ENCODE measurements at places on chromosomes 7 and 10. TPM values are rescaled to one million over a fixed set of nuclear protein-coding genes. Genes with fewer than 3 reads are reported as not detected.

DNA sequence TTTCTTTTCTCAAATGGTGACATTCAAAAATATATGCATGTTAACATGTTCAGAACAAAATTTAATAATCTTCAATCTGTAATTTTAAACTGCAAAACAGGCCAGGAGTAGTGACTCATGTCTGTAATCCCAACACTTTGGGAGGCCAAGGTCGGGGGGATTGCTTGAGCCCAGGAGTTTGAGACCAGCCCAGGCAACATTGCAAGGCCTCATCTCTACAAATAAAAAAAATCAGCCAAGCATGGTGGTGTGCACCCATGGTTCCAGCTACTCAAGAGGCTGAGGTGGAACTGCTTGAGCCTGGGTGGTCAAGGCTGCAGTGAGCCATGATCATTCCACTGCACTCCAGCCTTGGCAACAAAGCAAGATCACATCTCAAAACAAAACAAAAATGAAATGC, 394.3 kb downstream of the PARD3 start:
- no peak for DNase-seq

The HABP2 gene
- polyA plus RNA-seq, result not detected

The GSDME gene
- 127 TPM for polyA plus RNA-seq

- DNase-seq, result no peak
These were observed 51.3 kb downstream of the MDFIC start for GRCh38 chr7:114973147-114973546.

The TMEM213 gene
- not detected for polyA plus RNA-seq

GRCh38 chr7:69651101-69651590, 52.9 kb downstream of the AUTS2 start:
- DNase-seq, result no peak

GRCh38 chr10:62842983-62843382, 26.8 kb upstream of the EGR2 start:
- no peak for DNase-seq

DNA sequence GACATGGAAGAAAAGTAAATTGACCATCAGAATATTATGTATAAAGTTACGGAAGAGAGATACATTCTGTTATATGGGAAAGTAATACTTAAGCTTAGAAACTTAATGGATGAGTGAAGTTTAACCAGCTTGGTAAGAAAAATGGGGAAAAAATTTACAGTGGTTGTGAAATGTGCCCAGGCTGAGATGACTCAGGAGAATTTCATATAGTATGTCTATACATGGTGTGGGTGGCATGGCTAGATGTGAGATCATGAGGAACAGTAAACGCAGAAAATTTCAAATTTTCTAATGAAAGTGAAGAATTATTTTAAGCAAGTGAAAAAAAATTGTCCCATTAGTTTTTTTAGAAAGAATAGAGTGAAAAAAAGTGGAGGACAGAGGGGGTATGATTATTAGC, 552.5 kb upstream of the SORCS1 start:
- DNase-seq, result no peak

The TIAL1 gene
- 70.6 TPM for polyA plus RNA-seq

DNA sequence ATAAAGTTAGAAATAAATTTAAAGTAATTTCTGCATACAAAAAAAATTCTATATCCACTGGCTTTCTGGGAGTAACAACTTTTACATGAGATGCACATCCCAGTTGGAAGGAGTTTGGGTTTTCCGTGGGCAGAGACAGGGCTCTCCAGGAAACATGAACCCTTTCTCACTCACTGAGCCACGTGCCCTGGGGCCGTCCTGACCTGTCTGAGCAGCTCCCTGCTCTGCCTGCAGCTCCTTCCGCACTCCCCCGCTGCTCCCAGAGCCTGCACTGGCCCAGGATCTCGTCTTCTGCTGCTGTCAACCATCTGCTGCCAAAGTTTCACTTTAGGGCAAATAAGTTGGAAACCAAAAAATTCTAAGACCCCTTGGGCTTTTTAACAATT, 169.1 kb downstream of the DIP2C start:
- no peak for DNase-seq

DNA sequence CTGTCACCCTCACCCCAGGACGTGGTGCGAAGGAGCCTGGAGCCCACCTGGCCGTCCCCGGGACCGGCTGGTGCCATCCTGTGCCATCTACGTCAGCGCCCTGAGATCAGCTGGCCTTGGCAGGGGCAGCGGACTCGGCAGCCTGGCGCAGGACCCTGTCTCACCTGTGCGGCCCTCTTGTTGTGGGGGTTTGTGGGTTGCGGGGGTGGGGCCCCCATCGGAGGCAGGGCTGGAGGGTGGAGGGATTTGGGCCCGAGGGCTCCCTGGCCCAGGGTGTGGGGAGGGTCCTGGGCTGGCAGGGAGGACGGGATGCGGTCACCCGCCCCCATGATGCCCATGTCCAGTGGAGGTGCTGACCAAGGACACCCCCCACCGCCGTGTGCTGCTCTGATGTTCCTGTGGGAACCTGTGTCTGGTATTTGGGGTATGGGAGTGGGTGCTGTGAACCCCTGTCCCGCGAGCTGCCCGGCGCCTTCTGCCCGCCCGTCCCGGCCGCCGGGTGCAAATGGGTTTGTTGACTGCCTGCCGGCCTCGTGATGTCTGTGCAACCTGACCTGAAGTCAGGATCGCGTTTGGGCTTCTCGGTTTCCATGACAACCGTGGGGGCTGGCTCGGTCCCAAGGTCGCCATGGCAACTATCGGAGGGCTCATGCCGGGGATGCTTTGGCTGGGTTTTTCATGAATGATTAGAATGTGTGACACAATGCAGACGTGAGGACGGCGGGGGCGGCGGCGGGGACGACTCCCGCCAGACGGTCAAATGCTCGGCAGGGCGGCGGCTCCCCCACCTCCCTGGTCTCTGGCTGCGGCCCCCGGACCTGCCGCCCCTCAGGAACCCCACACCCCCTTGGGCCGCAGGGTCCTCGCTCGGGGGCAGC, 7.3 kb downstream of the MAFK start:
- peak; percentile 100 for DNase-seq

DNA sequence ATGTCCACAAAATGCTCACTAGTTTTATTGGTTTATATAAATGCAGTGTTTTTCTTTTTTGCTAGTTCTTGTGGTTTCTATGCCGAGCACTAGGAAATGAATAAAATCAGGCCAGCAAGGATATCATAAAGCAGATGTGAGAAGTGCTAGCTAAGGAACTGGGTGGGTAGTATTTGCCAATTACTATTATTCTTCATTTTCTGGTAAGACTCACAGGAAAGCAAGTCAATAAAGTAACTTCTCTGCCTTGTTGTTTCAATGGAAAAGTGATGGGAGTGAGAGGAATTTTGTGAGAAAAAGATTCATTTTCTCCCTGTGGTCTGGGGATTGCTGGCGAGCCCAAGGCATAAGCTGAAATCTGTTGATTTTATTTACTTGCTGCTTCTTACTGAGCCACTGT, 50.5 kb upstream of the TRIL start:
- DNase-seq, result no peak

GRCh38 chr7:155868955-155869783, 56.9 kb upstream of the SHH start:
- no peak for DNase-seq

The OPN1SW gene
- polyA plus RNA-seq, result 0.05 TPM

DNA sequence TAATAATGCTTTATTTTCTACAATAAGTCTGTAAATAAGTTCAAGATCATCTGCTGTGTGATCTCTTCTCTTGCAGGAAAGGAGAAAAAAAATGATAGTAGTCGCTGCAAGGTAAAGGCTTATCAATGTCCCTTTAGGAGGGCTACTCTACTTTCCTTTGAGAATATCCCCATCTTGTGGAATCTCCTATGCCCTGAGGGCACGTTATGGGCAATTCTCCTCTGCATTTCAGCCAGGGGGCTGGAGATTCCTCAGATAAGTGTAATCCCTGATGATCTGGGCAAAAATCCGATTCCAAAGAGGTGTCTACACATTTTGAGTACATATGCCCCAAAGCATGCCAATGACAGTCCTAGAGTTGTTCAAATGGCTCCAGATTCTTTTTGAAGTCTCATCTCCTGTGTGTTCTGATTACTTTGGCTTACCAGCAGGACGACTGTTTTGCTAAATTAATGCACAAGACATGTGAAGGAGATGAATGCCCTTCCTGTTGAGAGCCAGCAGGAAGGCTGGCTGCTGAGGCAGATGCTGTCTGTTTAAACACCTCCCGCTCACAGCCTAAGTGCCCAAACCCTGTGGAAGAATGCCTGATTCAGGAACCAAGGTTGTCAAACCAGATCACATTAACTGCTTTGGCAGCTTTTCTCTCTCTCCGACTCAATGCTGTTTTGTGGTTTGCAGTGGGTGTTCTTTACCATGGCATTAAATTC, 171.2 kb upstream of the COL1A2 start:
- DNase-seq, result no peak

The TBX20 gene
- 1.5 TPM for polyA plus RNA-seq

DNA sequence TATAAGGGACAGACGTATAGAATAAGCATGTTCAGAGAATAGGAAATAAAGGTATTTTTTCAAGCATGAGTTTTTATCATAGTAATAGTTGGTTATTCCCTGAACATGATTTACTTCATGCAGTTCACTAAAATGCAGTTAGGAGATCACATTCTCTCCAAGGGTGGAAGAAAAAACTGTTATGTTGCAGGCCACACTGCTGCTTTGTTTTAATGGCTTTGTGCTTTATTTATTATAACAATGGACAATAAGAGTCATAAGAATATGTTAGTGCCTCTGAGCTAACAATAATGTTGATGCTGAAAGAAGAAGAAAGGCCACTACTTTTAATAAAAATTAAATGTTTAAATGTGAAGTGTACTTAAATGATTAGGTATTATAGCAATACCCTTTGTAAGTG, 78.5 kb upstream of the GATAD1 start:
- DNase-seq, result no peak

DNA sequence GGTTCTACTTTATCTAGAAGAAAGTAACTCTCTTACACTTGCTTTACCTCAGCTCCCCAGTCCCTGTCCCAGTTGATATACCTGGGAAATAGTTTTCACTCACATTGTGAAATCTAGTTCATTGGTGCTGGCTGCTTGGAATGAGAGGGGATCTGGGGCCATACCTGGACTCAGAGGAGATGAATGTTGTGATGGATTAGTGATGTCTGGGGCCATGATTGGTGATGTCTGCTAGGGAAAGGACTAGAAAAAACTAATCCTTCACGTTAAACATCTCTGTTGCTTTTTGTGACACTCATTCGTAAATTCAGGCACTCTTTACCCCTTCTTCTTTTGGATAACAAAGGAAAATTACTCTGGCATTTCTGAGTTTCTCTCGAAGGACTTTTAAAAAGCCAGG, 152.4 kb downstream of the RAB11FIP2 start:
- DNase-seq, result no peak

- DNase-seq, result no peak
These were observed 292.1 kb downstream of the ZEB1 start for GRCh38 chr10:31611161-31611560.

- no peak for DNase-seq
These were observed 44.0 kb downstream of the VWA2 start for GRCh38 chr10:114283091-114283490.

DNA sequence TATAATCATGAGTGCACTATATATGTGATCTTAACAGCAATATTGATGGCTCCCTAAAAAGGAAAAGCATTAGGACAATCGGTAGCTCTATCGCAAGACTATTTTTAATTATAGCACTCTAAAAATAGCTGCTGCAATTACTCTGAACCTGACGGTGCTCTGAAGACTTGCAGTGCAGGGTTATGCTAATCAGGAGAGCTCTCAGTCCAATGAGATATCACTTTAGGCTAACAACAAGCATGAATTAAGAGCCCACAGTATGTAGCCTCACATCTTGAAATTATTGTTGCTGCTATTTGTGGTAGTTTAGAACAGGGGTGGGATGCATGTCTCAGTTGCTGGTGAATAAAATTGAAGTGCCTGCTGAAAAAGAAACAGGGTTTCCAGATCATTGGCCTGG, 515.8 kb upstream of the AKR1E2 start:
- no peak for DNase-seq

DNA sequence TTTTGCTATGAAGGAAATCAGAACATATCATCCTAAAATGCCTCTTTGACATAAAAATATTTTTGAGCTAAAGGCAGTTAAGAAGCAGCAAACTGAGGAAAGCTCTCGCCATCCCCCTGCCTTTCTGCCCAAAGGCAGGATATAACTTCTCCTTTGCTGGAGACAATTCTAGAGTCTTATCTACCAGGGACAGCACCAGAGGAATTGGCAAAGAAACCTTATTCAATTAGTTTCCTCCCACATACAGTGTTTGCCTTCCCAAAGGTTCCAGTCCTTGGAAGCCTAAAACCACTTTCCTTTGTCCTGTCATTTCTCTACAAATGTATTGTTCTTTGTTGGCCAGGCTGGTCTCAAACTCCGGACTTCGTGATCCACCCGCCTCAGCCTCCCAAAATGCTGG, 33.7 kb downstream of the MASTL start:
- no peak for DNase-seq

DNA sequence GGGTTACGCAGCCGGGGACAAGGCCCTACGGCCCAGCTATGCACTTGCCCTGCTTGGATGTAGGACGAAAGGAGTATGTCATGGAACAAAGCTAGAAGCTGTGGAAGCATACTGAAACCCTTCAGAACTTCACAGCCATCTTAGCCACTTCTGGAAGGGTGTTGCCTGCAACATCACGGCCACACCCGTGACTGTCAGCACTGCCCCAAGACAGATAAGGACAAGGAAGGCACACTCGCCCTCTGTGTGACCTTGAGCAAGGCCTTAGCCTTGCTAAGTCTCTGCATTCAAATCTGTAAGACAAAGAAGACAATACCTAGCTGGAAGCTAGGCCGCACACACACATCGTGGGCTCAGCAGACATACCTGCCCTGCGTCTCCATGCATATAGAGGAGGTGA, 352.5 kb upstream of the MGMT start:
- no peak for DNase-seq

- peak; percentile 41 for DNase-seq
These were observed 148.5 kb downstream of the UBE2H start for GRCh38 chr7:129804111-129804889.

The ZNF273 gene
- 3.0 TPM for polyA plus RNA-seq

DNA sequence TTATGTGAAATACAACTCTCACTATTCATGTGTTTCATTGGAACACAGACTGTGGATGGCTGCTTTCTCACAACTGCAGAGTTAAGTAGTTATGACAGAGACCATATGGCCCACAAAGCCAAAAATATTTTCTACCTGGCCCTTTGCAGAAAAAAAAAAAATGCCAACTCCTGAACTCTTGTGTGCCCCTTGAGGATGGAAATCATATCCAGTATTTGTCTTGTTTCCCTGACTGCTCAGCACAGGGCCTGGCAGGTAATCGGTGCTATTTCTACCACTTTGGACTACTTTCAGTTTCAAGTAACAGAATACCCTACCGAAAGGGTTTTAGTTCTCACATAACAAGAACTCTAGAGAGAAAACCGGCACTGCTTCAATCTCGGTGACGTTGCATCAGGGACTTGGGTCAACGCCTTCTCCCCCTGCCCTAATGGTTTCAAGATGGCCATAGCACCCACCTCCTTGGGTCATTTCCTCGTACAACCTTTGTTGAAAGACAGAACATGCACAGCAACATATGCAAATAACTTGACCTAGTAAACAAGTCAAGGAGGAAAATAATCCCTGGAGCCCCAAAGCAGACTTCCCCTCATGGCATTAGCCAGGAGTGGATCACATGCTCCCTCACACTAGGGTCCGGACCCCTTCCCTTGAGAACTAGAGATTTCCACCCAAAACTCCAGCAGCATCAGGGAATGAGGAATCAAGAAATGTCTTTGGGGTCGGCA, 11.8 kb upstream of the GPNMB start:
- no peak for DNase-seq

Measured in SK-N-SH (cell line).